ENCODE measurements at places on chromosomes 4 and X.

DNA sequence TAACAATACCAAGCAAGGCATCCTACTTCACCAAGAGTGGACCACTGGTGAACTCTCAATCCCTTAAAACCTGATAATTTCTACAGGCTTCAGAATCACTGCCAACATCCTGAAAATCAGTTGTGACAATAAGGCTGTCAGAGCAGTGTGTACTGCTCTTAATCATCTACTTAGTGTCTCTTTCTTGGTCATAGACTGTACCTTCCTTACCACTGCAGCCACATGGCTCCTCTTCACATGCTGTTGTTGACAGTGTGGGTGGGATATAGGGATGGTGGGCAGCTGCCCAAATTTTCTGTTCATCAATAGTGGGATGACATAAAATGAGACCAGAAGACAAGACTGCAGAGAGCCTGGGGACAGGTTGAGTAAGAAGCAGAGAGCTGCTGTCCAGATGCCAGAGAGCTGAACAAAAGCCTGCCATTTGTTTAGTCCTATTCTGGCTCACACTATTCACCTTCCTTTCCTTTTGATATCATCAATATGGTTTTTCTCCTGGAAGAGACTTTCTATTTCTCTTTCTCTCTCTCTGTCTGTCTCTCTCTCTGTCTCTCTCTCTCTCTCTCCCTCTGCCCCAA lies 178.9 kb downstream of the MGST2 start:
- DNase-seq, result no peak

DNA sequence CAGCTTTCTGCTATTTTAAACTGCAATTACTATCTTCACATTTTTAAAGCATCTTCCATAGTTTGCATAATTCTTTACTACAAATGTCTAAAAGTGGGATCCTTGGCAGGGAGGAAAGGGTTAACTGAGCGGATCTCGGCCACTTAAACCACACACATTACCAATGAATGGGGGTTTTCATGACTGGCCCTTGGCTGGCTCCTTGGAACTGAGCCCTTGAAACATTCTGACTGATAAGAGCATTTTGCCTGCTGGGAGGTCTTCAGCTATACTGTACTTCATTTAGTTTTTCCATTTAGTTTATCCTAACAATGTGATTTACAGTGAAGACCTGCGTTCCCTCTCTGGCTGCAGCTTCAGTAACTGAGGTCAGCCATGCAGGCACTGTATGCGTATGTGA lies 31.7 kb upstream of the MFAP3L start:
- DNase-seq, result no peak

- DNase-seq, result no peak
These were observed 84.8 kb downstream of the RTL3 start for GRCh38 chrX:78574306-78574705.

DNA sequence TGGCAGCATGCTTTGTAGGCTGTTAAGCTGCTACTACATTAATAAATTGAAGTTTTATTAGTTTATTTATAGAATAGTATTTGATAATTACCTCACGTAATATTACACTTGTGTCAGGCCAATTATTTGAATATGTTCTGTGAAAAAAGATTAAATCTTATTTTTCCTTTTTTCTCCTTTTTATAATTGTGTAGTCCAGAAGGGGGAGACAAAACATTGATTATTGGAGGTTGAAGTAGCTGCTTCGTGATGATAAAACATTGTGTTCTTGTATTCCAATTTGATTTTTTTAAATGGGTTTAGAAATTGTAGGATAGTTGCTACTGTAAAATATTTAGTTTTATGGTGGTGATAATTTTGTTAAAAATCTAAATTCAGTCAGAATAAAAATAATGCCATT lies 85.7 kb downstream of the DIAPH2 start:
- DNase-seq, result no peak

DNA sequence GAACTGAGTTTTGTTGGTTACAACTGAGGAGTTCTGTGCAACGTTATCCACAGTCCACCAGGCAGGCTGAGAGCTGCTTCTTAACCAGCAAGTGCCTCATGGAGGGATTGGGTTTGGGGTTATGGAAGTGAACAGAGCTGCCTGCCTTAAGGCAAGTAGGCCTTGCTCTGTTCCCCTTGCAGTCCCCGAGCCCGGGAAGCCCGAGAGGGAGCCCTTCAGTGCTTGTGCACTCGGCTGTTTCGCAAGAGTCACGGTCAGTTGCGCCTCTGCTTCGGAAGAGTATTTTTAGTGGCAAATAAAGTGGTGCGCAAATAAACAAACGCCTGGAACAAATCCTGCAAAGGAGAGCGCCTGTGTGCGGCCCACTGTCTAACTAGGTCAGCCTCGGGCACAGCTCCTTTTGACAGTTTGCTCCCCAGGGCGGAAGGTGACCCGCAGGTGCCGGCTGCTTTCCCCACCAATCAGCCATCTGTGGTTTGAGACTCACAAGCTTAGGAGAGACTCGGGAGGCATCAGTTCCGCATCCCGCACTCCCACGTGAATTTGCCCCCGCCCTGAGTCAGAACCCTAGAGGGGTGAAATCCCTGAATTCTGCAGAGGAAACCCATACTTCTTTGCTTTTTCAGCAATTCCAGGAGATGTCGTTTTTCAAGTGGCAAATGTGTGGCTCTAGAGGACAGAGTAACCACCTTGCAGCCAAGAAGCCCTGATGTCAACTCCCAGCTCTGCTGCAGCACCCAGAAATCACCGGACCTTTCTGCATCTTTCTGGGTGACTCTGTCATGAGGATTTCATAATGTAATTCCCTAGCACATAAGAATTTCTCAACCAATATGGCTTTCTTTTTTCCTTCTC lies 56.8 kb downstream of the LGI2 start:
- no peak for DNase-seq
